Bronchial epithelial cell (primary cell): ENCODE measurements at places on chromosomes 2 and 18.
A peak's percentile ranks its signal among the peaks of the same experiment; 100 is the strongest.

DNA sequence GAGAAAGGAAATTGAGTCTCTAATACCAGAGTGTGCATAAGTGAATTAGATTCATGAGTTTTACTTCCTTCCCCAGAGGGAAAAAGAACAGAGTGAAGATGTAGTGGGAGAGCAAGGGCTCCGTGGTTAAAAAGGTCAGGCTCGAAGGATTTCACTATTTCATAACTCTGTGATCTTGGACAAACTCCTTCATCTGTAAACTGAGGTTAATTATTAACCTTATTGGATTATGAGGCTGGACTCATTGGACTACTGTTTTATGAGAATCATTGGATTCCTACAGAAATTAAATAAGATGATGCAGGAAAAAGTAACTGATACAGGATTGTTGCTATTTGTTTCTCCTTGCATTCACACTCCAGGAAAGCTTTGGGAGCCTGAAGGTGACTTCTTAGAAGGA lies 45.0 kb downstream of the SRD5A2 start:
- DNase-seq, result no peak

DNA sequence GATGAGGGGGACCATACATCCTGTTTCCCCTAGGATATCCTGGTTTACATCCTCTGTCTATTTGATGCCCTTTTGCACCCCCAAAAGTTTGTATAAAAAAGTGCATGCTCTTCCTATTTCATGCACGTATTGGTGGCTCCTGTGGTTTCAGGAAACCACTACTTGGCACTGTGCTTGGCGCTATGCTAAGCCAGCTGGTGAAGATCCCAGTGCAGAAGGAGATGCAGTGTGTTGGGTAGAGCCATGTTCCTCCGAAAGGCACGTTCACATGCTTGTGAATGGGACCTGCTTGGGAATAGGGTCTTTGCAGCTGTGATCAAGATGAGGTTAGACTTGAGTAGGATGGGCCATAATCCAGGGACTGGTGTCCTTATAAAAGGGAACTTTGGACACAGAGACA lies 419.7 kb downstream of the GALR1 start:
- DNase-seq, result no peak

DNA sequence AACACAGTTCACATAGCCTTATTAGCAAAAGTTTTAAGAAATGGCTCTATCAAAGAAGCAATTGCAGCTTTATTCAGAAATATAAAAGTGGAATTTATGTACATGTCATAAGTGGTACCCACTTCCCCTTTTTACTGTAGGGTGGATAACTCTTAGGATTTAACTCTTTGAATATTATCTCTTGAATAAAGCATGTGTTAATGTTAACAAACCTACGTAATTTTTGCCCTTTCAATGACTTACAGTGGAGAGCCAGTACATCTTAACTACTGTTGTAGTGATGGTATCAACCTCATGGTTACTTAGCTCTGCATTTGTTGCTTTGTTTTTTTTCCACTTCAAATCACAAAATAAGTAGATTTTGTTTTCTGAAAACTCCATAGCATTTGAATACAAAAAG lies 8.8 kb downstream of the NABP1 start:
- no peak for DNase-seq

DNA sequence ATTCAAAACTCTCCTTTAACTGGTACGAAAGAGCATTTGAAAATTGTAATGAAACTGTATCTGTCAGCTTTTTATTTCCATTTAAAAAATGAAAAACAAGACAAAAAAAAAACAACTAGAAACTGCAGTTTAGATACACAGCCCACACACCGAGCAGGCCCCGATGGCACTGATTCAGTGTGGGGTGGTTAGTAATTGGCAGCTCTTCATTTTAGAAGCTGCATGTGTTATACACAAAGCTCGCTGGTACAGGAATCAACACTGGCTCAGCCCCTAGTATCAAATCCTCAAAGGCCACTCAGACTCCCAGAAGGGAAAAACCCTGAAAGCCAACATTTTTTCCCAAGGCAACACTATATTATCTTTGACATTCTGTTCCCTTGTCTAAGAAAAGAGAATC lies 30.5 kb upstream of the RMDN2 start:
- no peak for DNase-seq

GRCh38 chr2:231017231-231017598 lies 20.1 kb upstream of the C2orf72 start:
- DNase-seq, result no peak

- DNase-seq, result peak; percentile 83
Observed at GRCh38 chr2:44120428-44120827, 48.2 kb upstream of the PPM1B start.

- DNase-seq, result no peak
Observed at GRCh38 chr18:79480171-79481045, 84.7 kb downstream of the NFATC1 start.

DNA sequence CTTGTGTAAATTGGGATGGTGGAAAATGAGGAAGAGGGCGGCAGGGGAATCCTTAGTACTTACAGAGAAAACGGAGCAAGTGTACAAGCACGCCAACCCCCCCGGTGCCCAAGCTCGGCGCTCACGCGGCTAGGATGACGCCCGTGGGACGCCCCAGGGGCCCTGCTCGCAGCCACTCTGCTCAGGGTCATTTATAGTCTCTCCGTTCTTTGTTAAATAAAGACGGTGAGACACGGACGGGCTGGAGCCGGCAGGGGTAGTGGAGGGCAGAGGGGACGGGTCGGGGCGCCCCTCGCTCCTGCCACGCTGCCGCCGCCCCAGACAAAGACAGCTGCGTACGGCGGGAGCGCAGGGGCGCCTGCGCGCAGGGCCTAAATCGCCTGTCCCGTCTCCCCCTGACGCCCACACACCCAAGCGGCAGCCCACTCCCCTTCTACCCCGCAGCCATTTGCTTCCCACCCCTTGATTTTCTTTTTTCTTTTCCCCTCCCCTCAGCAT lies 37.8 kb downstream of the PCBP1 start:
- DNase-seq, result no peak

GRCh38 chr2:147789720-147790119 lies 55.1 kb upstream of the ACVR2A start:
- peak; percentile 61 for DNase-seq

DNA sequence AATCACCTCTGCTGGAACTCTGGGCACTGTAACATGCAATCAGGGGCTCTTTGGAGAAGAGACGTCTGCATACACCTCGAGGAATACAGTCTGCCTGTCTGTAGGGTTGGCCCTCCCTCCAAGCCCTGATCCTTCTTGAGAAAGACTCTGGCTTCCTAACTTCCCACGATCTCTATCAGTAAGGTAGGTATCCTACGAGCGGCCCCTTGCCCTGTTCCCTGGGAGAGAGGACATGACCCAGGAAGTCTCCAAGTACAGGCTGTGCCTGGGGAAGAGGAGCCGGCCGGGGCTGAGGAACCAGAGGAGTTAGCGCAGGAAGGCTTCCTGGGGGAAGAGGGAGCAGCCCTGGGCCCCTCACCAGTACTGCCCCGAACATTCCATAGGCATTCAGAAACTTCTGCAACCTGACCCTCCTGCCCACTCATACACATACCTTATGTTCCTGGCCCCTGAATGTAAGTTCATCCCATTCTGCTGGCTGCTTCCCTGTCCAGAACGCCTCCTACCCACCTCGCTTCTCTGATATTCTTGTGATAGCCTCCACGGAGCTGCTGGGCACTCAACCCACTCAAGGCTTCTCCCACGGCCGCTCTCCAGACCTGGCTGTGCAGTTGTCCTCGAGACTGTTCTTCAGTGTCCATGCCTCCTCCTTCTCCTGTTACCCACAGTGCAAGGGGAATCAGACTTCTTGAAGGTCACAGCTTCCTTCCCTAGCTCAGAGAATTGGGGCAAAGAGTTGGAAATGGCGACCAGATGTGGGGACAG lies 116.1 kb downstream of the CYP26B1 start:
- no peak for DNase-seq

- no peak for DNase-seq
Observed at GRCh38 chr2:237345891-237346640, 67.9 kb downstream of the COL6A3 start.

DNA sequence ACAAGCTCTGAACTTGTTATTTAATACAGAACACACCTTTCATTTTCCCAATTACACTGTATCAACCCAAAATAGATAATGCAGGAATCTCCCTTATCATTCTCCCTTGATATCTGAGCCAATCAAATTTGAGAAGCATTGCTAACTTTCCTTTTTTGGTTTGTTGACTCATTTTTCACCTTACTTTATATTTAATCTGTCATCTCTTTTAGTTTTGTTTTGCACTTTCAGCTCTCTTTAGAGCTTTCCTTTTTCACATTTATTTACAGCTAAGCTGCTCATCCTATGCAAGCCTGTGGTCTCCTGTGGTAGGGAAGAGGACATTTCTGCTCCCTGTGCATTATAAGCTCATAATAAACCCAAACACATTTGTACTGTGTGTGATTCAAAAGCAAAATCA lies 50.1 kb downstream of the ITGAV start:
- no peak for DNase-seq

DNA sequence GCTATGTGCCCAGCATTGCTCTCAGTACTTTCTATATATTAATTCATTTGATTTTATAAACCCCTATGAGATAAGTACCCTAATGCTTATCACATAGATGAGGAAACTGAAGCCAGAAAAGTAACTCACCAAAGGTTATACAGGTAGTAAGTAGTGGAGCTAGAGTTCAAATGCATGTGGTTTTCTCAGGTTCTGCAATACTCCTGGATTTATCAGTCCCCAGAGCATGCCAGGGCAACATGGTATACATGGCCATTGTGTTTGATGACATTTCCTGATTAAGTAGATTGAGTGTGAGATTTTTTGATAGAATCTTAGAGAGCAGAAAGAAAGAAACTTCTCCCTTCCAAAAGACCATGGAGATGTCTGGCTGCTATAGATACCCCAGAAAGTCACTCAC lies 233.1 kb downstream of the IKZF2 start:
- no peak for DNase-seq

- no peak for DNase-seq
Observed at GRCh38 chr2:237701033-237701858, 73.9 kb downstream of the LRRFIP1 start.

- DNase-seq, result no peak
Observed at GRCh38 chr2:204306667-204307066, 238.6 kb upstream of the PARD3B start.

- no peak for DNase-seq
Observed at GRCh38 chr2:126950504-126950903, 51.8 kb downstream of the TEX51 start.

DNA sequence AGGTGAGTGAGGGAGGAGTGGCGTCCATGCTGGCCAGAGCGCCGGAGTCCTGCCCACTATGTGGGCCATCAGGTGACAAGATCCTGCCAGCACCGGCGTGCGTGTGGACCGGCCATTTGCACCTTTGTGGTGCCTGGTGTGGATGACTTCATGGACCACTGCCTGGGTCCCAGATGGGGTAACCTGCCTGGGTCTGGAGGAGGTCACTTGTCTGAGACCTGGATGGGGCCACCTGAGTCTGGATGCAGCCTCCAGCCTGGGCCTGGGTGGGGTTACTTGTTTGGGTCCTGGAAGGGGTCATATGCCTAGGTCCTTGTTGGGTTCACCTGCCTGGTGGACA lies 299.6 kb downstream of the NDUFA10 start:
- no peak for DNase-seq

DNA sequence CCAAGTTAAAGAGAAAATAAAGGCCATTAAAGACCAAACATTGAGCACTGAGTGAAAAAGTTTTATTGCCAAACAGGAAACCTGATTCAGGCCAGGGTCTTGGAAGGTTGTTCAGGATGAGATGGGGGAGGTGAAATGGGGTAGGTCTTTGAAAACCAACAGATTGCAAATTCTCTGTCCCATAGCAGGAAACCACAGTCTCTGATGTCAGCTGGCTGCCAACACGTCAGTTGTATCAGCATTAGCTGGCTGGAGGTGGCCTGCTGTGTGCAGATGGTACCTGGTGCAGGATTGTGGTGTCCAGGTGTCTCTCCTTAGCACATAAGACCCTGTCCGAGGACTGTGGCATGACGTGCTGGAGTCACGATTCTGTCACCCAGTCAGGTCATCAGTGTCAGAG lies 106.3 kb downstream of the MSH2 start:
- DNase-seq, result no peak

- DNase-seq, result peak; percentile 84
Observed at GRCh38 chr2:218284106-218284811, 8.0 kb downstream of the TMBIM1 start.

- DNase-seq, result no peak
Observed at GRCh38 chr2:147342329-147342728, 502.5 kb upstream of the ACVR2A start.

GRCh38 chr2:39377226-39377939 lies 59.7 kb downstream of the MAP4K3 start:
- DNase-seq, result no peak

- DNase-seq, result no peak
Observed at GRCh38 chr2:24571828-24572442, 80.9 kb downstream of the NCOA1 start.

GRCh38 chr2:217562871-217563480 lies 439.8 kb downstream of the TNS1 start:
- no peak for DNase-seq

DNA sequence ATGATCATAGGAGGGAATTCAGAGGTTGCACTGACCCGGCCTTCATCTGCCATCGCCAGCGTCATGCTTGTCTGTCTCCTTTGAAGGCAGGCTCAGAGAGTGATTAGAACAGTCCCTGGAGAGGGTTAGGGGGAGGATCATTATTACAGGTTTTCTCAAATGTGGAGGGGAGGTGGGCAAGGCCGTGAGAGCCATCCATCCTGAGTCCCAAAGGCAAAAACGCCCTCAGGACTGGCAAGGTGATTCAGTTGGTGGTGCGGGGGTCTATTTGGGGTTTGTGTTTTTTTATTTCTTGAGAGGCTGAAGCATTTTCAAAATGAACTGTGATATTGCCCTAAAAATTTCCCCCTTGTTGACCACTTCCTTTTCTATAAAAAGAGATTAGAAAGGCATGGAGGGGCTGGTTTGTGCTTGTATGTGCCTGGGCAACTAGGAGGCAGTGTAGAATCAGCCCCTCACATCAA lies 39.3 kb upstream of the GYPC start:
- no peak for DNase-seq

DNA sequence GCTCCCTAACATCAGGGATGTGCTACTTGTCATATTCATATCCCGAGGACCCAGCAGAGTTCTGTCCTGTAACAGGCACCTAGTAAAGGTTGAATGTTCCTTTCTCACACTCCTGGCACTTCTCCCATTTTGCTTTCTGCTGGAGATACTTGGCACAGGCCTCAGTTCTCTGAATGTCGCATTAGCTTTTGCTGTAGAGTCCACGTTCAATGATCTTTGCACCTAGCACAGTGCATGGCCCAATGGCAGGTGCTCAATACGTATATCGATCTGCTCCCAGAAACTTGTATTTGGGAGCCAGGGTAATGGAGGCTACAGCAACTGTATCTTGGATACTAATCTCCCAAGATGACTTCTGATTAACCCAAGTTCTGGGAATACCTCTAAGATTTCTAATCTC lies 24.8 kb upstream of the VPS4B start:
- DNase-seq, result no peak
